ENCODE measurements at places on chromosomes 7 and 10. TPM values are rescaled to one million over a fixed set of nuclear protein-coding genes. Genes with fewer than 3 reads are reported as not detected.

DNA sequence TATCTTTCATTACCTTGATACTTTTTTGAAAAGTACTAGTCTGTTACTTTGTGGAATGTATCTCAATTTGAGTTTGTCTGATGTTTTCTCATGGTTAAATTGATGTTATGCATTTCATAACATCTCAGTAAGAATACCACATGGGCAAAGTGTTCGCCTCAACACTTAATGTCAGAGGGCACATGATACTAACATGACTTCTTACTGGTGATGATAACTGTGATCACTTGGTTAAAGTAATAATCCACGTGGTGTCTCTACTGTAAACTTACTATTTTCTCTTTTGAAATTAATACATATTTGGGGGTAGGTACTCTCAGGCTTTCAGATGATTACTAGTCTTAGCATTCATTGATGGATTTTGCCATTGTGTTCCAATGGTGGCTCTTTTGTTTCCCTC is 2.2 kb downstream of the SDHAF3 start:
- DNase-seq = no peak

- no peak for DNase-seq
Observed at GRCh38 chr10:104122225-104123107, 495 bp downstream of the SFR1 start.

GRCh38 chr7:107865956-107866775 is 24.8 kb upstream of the DLD start:
- DNase-seq = no peak

GRCh38 chr10:123841560-123841959 is 50.0 kb downstream of the CPXM2 start:
- DNase-seq = no peak

GRCh38 chr7:31679574-31680305 is 7.3 kb upstream of the PPP1R17 start:
- no peak for DNase-seq

The SLC16A9 gene
- 0.81 TPM for total RNA-seq

- DNase-seq = no peak
Observed at GRCh38 chr10:66983475-66983818, 57.6 kb downstream of the LRRTM3 start.

The DOCK4 gene
- total RNA-seq = 2.4 TPM

GRCh38 chr7:153389261-153389660 is 629.7 kb downstream of the ACTR3B start:
- no peak for DNase-seq

DNA sequence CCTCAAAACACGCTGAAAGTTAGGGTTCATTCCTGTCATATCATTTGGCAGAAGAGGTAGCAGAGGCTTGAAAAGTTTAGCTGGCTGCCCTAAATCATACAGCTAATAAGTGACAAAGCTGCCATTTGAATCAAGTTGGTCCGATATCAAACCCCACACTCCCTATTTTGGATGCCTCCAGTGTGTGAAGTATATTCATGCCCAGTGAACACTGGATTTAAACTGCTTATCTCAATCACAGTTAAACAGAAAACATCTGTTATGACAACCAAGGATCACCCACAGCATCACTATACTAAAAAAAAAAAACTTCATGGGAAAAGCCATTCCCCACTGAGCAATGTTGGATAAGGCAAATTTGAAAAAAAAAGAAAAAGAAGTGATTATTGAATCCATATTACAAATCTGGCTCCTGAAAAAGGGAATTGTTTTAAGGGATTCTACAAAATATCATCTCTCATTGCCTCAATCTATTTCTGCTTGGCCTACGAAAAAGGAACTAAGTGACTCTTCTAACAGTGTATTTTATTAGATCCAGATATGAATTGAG is 48.3 kb downstream of the ABCB1 start:
- no peak for DNase-seq

- DNase-seq = no peak
Observed at GRCh38 chr7:120395526-120396019, 122.6 kb downstream of the KCND2 start.

DNA sequence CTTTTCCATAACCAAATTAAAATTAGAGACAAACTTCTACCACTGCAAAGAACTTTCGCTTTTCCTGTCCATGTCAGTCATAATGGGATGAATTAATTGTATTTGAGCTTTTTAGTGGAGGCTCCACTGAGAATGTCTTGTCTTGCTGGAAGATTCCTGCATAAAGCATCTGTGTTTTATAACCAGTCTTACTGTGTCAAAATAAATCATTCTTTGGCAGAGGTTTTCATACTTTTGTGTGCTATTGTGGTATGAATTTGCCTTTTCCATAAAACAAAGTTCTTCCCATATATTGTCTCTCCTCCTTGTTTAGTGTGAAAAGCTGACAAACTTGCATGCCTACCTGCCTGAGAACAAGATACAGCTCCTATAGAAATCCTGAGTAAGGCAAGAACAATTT is 124.8 kb upstream of the CCDC6 start:
- DNase-seq = no peak

GRCh38 chr7:988426-988911 is 5.5 kb downstream of the CYP2W1 start:
- no peak for DNase-seq

GRCh38 chr10:114855776-114856543 is 34.4 kb downstream of the FHIP2A start:
- DNase-seq = no peak

The CSGALNACT2 gene
- total RNA-seq = 7.3 TPM

GRCh38 chr10:11529276-11529903 is 82.1 kb downstream of the USP6NL start:
- no peak for DNase-seq

The TMEM229A gene
- not detected for total RNA-seq

- no peak for DNase-seq
Observed at GRCh38 chr7:20264623-20265022, 47.4 kb upstream of the MACC1 start.

The PTPN20 gene
- 1.6 TPM for total RNA-seq

DNA sequence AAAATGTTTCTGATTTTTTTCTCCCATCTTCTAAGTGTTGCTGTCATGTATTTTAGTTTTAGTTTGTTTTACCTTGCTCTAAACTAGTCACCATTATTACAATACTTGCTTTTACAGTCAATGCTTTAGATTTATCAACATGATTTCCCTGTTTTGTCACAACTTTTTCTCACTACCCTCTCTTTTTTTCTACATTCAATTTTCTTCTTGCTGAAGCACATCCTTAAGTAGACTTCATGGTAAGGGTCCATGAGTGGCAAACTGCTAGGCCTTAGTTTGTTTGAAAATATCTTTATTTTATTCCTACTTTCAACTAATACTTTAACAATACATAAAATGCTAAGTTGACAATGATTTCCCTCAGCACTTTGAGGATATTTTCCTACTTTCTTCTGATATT is 173.5 kb downstream of the DNAJC1 start:
- no peak for DNase-seq

The LSM5 gene
- total RNA-seq = 5.9 TPM

DNA sequence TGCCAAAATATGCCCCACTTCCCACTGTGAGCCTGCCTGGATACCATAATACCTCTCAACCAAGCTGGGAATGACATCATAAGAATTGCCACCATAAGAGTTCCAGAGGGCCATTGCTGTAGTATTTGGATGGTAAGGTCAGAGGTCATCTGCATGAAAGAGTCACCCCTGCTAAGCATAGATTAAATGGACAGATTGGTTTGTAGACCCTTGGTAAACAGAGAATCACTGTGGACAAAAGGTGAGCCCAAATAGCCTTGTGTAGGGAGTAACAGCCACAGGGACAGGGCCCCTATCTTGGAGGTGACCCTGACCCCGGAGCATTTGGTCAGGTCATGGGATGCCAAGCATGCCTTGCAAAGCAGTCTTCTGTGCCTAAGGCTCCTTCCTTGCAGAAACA is 129.7 kb downstream of the GPAM start:
- no peak for DNase-seq

DNA sequence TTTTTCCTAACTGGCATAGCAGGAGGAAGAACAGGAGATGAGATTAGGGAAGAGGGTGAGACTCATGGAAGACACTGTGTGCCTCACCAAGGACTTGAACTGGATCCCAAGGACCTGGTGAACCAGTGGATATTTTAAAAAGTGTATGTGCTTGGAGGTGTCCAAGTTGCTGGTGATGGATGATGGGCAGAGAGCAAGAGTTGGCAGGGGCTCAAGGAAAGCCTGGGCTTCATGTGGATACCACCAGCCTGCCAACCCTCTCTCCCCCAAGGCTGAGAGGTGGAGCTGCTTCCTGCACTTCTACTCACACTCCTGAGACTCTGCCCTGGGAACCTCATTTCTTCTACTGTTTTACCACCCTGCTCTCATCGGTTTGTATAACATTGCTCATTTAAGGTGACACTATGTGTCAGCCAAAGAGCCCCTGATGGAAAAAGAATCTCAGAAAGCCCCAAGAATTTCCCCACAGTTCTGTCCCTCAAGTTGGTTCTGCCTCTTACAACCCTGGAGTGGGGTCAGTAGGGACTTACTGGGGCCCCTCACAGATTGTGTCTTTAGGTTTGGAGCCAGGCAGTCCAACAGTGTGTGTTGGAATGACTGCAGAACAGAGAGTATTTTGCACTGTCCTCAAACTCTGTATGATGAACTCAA is 56.2 kb upstream of the PDCD4 start:
- no peak for DNase-seq

DNA sequence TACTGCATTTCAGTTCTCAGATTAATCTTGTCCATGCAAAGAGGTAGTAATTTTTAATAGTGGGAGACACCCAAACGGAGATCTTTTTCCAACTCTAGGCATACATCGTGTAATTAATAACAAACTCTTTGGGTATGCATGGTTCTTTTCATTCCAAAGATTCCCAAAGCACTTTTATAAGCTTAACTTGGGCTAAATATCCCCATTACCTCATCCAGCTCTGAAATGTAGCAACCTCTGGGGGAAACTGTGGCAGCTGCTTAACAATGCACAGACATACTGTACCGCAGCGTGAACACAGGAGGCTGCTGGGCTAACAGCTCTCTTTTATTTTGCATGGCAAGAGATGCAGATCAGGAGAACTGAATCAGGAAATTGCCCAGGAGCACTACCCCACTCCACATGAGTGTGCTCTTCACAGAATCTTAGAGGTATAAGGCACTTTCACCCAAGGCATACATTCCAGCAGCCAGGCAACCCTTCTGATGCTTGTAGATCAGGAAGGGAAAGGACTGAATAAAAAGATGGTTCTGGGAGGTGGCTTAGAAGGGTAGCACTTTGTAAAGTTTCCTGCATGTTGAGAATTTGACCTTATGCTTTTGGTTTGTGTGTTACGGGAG is 114.4 kb upstream of the GLI3 start:
- DNase-seq = no peak

The BMS1 gene
- total RNA-seq = 5.4 TPM

DNA sequence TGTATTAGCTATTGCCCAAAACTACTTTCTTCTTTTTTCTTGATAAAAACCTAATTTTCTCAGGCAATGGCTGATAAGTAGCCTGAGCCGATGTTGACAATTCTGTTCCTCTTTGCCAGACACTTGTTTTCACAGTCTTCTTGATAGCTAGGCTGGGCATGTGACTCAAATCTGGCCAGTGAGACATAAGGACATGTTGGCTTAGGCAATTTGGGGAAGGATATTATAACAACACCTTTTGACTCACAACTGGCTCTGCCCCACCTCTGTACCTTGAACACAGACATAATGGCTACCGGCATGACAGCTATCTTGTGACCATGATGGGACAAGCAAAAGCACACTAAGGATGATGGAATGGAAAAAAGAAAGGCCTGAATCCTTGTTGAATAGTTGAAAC is 72.9 kb upstream of the GPR22 start:
- DNase-seq = no peak

GRCh38 chr10:63760708-63761047 is 239.5 kb downstream of the REEP3 start:
- no peak for DNase-seq

The PDGFA gene
- total RNA-seq = 1.1 TPM

The MAGI2 gene
- total RNA-seq = 2.7 TPM

DNA sequence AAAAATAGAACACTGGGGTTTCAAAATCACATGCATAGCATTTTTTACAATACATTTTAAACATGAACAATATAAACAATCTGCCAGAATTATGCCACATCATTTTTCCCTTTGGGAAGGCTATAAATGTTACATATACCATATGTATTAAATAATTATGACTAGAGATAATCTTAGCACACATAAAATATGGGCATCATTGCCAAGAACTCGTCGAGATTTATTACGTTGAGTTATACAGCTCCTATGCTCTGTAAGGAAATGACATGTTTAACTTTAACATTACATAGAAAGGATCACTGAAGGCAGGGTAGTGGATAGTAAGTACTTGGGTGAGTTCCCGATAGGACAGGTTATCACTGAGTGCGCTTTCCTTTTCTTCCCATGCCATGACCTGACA is 267.8 kb downstream of the PARD3 start:
- DNase-seq = no peak

The TSPAN13 gene
- 8.3 TPM for total RNA-seq

DNA sequence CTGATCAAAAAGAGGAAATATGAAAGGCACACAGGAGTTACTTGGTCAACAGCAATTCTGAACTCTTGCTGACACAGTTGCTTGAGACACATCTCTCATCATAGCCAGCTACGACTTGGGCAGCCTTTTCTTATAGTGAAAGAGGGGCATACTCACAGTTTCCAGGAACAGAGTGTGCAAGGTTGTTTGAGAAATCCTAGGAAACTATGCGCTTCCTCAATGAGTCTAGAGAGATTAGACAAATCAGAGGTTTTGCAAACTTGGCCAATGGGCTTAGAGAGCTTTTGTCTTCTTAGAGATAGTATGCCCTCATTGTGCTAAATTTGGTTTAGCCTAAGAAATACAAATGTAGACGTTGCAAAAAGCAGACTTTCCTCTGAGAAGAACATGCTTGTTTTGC is 370.4 kb downstream of the HGF start:
- DNase-seq = no peak

The UPK3B gene
- 1.1 TPM for total RNA-seq

GRCh38 chr10:29554660-29555059 is 80.1 kb downstream of the SVIL start:
- DNase-seq = no peak

The FANK1 gene
- total RNA-seq = 1.6 TPM

The GRID2IP gene
- 3.2 TPM for total RNA-seq

DNA sequence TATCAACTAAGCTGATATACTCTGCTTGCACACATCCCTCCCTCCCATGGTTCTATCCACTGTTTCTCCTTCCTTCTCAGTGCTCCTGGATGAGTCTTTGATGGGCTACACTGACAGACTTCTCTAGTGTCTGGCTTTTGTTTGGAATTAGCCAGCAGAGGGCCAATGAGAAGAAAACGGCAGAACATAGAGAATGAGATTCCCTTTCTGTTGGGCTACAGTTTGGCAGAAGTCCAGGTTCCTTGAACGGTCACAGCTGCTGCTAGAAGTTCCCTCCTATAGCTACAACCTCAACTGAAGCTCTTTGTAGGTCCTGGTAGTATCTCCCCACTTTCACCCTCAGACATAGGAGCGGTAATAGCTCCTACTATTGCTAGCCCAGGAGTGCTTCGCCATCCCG is 251.1 kb upstream of the LRRN3 start:
- peak; percentile 29 for DNase-seq

GRCh38 chr7:1542841-1543747 is 12.6 kb downstream of the MAFK start:
- DNase-seq = no peak

The CEP55 gene
- 0.81 TPM for total RNA-seq

GRCh38 chr10:80453056-80453841 is 861 bp upstream of the TSPAN14 start:
- no peak for DNase-seq

Measured in hematopoietic multipotent progenitor cell (in vitro differentiated cells).